ENCODE measurements at places on chromosomes 13 and 19.

DNA sequence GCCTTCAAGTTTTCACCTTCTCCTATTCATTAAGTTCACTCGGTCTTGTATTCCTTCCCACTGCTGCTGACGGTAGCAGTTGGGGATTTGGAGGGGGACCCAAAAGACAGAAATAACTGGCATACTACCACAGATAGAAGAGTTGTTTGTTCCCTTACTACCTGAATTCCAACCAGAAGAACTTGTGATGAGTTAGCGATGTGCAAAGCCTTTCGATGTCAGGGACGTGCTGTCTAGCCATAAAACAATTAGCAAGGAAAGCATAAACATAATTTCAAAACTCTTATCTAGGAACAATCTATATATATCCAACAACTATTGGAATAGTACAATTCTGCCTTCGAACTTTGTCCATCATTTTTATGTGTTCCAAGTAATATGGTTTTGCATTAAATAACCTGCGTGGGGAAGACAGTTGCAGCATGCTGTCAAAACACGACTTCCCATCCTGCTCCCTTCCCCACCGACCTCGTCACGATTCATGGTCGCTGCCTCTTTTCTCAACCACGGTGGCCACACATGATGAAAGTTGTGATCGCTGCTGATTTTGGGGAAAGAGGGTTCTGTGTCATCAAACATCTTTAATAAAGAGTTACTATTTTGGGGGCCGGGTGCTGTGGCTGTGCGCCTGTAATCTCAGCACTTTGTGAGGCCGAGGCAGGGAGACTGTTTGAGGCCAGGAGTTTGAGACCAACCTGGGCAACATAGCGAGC, 3.8 kb upstream of the SLC7A9 start:
- no peak for DNase-seq

DNA sequence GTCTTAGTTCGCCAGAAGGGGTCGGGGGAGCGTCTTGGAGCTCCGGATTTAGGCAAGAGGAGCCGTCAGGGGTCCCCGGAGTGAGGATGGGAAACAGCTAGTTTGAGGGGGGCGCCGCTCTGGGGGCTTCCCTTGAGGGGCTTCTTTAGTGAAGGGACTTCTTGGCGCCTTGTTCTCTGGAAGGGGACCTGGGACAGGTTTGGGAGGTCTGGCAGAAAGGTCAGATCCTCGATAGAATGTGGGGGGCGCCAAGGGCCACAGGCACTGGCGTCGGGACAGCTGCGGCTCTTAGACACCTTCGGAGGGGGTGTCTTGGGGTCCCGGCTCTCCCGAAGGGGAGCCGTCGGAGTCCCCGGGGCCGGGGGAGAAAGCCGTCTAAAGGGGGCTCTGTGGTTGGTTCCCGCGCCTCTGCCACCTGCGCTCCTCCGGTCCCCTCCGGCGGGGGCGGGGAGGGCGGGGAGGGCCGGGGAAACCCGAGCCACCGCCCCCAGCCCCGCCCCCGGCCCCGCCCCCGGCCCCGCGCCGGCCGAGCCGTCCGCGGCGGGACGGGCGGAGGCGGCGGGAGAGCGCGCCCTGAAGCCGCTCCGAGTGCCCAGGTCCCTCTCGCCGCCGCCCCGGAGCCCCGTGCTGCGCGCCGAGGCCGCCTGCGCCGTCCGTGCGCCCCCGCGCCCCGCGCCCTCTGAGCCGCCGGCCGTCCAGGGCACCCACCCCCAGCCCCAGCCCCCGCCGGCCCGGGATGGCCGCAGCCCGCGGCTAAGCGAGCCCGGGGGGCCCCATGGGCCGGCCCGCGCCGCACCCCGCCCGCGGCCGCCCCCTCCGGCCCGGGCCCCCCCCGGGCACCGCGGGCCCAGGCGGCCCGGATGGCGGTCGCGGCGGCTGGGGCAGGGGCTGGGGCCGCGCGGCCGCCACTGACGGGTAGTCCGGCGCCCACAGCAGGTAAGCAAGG, at the start of gene NRTN:
Gene NRTN (plus strand): TSS at position 552 of the 946 bp plus-strand sequence. CDS start 19,099 bp downstream, outside the sequence.
- DNase-seq: peak; percentile 57

DNA sequence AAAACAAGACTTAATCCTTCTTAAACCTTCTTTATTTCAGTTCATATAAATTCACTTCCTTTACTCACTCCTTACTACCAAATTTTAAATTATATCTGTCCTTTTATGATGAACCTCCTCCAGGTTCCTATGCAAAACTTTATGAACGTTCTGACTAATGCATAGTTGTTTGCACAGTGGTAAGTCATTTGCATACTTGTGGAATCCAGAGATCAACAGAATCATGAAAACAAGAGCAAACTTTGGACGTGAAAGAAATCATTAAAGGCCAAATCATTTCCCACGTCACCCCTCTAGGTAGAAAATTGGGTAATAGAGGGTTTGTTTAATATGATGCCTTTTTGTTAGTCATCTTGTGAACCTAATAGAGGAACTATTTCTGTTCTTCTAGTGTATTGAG, 32.3 kb upstream of the MYCBP2 start:
- DNase-seq: peak; percentile 14

- no peak for DNase-seq
Observed at GRCh38 chr13:28610996-28611395, 47.9 kb upstream of the POMP start.

DNA sequence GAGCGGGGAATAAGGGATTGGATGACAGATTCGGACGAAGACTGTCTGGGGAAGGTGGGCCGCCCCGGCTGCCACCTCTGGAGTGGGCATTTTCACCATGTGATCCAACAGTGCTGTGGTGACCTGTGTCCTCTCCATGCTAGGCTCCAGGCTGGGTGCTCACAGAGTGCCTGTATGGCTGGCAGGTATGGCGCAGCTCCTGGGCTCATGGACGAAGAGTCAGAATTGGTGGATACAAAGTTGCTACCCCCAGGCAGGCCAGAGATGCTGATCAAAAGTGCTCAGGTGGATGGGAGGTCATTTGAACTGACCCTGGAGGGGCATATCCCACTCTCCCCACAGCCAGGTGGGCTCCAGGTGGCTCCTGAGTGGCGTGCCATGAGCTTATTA, 111.3 kb upstream of the UQCRFS1 start:
- DNase-seq: no peak

Measured in PC-3 (cell line).